ENCODE measurements at places on chromosomes 11 and 22.

GRCh38 chr11:44852159-44852747 lies 98.4 kb downstream of the TP53I11 start:
- no peak for DNase-seq

GRCh38 chr11:8767466-8768142 lies 85.0 kb downstream of the RPL27A start:
- DNase-seq, result no peak

- DNase-seq, result no peak
Measured at GRCh38 chr11:91446267-91446666, 778.4 kb upstream of the FAT3 start.

- no peak for DNase-seq
Measured at GRCh38 chr11:39461066-39461465, 1998.4 kb downstream of the LRRC4C start.

- DNase-seq, result no peak
Measured at GRCh38 chr11:23399995-23400394, 539.7 kb upstream of the CCDC179 start.

DNA sequence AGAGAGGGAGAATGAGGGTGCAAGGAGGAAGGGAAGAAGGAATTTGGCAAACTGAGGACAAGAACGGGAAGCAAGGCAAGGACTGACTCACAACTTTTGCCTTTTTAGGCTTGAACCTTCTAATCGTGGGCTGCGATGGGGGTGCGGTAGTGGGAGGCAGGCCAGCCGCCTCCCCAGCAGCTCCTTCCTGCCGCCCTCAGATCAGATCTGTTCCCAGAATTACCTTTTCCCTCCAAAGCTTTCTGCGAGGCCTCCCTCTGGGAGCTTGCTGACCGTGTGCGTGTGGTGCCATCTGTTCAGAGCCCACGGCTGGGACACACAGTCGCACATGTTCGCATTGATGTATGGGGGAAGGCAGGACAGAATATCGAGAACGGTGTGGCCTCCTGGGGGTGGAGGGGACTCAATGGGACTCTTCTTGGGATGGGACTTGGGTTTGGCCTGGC lies 86.9 kb upstream of the PARVA start:
- DNase-seq, result peak; percentile 72

DNA sequence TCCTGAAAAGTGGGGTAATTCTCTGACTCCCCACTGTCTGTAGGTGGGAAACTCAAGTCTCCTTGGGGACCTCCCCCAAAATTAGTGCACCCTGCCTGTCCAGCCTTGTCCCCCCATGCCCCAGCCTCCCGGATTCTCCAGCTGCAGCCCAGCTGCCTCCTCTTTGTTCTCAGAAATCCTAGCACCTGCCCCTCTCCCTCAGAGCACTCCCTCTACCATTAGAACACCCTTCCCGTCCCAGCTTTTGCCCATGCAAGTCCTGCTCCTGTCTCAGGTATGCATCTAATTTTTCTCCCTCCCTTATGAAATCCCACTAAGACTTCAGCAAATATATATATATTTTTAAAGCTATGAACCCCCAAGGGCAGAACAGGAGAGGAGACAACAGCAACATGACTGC lies 37.3 kb downstream of the LRFN4 start:
- DNase-seq, result no peak

DNA sequence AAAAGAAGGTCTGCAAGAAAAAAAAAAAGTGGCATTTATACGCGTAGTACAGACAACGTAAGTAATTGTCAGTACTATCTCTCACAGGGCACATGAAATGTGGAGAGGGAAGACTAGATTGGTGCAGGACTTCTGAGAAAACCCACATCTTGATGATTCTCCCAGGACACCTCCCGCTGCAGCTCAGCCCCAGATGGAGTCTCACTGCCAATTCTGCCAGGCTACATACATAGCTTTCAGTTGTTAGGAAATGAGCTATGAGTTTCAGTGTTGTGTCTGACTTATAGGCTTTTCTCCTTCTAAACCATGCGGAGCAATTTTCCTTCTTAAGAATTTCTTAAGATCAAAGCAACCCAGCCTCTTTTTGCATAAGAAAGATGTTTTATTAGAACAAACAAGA lies 9.6 kb downstream of the OR5A2 start:
- no peak for DNase-seq
